ENCODE measurements at places on chromosomes 4 and X.

- DNase-seq: no peak
Observed at GRCh38 chr4:116639070-116639577, 446.3 kb downstream of the TRAM1L1 start.

DNA sequence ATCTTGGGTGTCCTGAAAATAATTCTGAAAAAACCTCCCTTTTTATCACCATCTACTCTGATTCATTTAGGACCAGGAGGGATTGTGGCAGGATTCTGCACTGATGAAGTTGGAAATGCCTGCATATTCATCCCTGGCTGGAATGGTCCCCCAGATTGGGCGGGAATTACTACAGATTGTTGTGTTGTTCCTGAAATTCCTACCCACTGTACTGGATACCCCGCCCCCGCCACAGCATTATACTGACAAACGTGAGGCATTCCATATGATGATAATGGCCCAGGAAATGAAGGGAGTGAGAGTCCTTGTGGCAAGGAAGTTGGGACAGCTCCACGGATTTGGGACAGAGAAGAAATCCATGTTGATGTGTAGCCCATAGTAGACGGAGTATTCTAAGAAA is 15.2 kb upstream of the FAM120C start:
- no peak for DNase-seq

DNA sequence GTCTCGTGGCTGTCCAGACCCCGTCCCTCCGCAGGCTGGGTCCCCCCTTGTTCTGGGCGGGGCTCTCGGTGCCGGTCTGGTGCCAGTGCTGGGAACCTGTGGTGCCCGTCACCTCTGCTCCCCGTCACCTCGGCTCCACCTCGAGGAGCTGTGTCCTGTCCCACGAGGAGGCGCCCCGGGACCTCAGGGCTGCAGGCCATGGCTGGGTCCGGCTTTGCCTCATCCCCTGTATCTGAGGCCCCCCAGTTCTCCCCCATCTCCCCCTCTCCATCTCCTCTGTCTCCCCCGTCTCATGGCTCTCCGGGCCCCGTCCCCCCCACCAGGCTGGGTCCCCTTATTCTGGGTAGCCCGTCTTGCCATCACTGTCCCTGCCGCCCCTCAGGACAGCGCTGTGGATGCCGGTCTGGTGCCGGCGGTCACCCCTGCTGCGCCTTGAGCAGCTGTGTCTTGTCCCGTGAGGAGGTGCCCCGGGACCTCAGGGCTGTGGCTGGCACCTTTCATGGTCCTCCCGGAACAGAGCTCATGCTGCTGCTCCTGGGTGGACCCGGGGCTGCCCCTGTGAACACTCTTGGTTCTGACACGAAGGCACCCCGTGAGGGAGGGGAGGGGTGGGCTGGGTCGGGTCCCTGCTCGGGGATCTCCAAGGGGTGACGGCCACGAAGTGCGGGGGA is 13.4 kb upstream of the GTPBP6 start:
- no peak for DNase-seq

DNA sequence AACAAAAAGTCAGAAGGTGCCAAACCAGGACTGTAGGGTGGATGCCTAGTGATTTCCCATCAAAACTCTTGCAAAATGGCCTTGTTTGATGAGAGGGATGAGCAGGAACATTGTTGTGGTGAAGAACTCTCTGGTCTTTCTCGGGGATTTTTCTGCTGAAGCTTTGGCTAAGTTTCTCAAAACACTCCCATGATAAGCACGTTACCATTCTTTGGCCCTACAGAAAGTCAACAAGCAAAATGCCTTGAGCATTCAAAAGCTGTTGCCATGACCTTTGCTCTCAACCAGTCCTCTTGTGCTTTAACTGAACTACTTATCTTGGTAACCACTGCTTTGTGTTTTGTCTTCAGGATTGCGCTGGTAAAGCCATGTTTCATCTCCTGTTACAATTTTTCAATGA is 3.0 kb upstream of the SEC31A start:
- peak; percentile 7 for DNase-seq

GRCh38 chr4:153676486-153676885 is 7.6 kb upstream of the TLR2 start:
- DNase-seq: peak; percentile 35

DNA sequence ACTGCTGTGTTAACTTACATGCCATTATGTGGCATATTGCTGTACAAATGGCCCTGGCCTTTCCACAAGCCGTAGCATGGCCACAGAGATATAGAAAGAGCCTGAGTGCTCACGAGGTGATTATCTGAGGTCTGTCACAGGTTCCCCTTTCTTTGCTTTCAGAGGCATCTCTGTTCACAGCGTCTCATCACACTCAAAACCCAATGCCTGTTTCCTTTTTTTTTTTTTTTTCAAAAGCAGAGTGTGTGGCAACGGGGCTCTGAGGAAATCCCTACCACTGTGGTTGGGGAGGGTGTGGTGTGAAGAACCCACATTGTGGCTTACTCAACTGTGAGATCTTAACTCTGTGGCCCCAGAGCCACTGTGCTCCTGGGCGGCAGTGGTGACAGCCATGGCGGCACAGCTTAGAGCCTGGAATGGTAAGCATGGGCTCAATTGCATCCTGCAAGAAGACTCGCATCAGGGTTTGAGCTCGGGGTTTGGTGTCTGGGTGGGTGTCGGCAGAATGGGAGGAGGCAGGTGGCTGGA is 30.8 kb downstream of the RTL5 start:
- DNase-seq: no peak

DNA sequence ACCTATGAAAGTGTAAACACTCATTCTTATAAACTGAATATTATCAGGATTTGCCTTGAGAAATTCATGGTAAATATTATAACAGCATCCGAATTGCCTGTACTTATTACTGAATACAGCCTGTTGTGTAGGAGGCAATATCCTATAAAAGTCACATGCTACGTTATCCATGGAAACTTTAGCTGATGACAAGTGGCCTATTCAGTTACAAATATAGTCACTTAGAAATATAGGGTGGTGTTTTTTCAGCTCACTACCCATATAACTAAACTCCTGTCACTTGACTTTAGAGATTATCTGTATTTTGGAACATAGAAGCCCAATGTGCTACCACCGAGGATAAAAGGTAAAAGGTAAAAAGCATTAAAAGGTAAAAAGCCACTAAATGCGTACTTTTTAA is 493.4 kb downstream of the INPP4B start:
- no peak for DNase-seq

- DNase-seq: no peak
Observed at GRCh38 chr4:37885496-37885895, 5.4 kb upstream of the TBC1D1 start.
